Cortex of kidney (tissue), 1 donor: ENCODE measurements at places on chromosomes 6 and 20.

GRCh38 chr6:169232507-169232931 is 21.1 kb downstream of the THBS2 start:
- no peak for DNase-seq

DNA sequence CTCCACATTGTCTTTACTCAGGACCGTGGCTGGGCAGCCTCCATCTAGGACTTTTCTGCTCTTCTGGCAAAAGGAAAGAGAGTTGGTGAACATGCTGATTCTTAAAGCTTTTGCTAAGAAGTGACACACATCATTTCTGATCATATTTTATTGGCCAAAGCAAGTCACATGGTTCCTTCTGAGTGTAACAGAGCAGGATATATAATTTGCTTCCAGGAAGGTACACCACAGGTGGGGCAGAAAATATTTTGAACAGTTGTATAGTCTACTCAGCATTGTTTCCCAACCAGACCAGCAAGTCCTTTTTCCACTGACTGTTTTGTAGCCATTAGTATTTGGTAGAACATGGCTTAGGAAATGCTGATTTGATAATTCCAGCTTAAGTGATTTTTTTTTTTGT is 73.5 kb downstream of the AKAP7 start:
- DNase-seq, result no peak

- DNase-seq, result no peak
These were observed 7.3 kb downstream of the STK38 start for GRCh38 chr6:36539814-36540568.

GRCh38 chr6:108961985-108962384 is 113.8 kb downstream of the ARMC2 start:
- DNase-seq, result no peak

GRCh38 chr6:119379809-119380208 is 30.2 kb upstream of the MAN1A1 start:
- no peak for DNase-seq

DNA sequence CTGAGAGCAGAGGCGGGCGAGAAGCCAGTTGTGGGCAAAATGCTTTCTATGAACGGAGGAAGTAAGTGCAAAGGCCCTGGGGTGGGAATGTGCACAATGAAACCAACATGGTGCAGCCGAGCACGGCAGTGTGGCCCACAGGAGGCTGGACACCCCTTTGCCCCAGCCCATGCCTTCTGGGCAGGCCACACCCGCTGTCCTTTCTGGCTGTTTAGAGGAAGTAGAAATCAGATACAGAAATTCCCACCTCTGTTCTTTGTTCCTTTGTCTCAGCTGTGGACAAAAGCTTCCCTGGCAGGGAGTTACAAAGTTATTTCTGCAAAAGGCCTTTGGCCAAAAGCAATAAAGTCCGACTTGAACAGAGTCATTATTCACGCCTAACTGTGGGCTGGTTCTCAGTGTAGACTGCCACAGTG is 11.9 kb downstream of the SULF2 start:
- DNase-seq, result no peak

GRCh38 chr6:15501826-15502445 is 160.9 kb downstream of the DTNBP1 start:
- DNase-seq, result no peak

GRCh38 chr20:42074944-42075343 is 456.8 kb upstream of the CHD6 start:
- no peak for DNase-seq

DNA sequence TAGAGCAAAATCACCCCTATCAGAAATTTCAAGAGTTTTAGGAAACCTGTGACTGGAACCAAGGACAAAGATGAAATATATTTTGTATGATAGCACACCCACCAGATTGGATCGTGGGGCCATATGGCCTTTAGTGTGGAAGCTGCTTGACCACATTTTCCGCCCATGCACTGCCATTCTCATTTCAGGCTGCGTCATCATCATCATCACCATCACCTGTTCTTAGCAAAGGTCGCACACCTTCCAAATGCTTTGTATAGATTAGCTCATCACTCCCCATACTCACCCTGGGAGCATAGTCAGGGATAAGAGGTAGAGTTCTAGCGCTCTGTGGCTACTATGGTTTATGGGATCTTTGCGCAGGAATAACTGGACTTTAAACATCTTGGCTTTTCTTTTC is 185.7 kb downstream of the MTHFD1L start:
- no peak for DNase-seq

DNA sequence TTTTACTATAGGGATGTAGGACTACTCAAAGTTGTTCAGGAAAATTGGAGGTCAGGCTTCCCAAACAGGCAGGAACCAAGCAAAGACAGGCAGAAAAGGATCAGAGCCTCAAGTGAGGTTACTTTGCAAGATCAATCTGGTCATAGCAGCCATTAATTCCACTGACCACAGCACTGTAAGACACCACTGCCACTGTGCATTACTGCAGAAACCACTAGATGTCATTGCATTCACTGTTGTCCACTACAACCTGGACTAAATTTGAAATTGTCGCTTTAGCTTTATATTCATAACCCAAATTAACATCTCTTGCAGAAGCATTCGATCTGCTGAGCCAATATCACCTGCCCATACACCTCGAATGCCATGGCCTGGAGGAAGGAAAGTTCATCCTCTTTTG is 126.9 kb upstream of the UFL1 start:
- no peak for DNase-seq

DNA sequence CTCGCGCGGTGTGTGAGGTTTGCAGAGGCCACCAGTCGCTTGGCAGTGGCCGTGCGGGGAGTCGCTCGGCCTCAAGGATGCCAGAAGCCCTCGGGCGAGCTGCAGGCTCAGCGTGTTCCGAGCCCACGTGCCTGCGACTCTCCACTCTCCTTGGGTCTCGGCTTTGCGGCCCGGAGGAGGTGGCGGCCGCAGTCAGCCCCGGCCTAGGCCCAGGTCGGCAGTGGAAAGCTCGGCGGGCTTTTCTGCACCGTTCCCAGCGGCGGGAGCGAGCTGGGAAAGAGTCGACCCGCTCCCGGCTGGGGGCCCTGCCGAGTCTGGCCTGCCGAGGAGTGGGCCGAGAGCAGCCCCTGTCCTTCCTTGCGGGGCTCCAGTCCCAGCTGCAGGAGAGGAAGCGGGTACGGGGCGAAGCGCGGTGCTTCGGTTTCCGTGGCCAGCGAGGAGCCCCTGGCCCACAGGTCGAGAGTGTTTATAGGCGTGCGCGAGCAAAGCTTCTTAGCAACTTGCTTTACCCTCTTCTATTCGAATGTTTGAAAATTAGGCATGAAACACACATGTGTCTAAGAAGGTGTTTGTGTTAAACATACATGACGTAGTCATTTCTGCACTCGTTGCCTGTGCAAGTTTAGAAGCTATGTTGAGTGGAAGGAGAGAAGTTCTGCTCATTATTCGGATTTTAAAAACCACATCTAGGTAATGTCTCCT is 5.6 kb downstream of the FOXC1 start:
- DNase-seq, result no peak

DNA sequence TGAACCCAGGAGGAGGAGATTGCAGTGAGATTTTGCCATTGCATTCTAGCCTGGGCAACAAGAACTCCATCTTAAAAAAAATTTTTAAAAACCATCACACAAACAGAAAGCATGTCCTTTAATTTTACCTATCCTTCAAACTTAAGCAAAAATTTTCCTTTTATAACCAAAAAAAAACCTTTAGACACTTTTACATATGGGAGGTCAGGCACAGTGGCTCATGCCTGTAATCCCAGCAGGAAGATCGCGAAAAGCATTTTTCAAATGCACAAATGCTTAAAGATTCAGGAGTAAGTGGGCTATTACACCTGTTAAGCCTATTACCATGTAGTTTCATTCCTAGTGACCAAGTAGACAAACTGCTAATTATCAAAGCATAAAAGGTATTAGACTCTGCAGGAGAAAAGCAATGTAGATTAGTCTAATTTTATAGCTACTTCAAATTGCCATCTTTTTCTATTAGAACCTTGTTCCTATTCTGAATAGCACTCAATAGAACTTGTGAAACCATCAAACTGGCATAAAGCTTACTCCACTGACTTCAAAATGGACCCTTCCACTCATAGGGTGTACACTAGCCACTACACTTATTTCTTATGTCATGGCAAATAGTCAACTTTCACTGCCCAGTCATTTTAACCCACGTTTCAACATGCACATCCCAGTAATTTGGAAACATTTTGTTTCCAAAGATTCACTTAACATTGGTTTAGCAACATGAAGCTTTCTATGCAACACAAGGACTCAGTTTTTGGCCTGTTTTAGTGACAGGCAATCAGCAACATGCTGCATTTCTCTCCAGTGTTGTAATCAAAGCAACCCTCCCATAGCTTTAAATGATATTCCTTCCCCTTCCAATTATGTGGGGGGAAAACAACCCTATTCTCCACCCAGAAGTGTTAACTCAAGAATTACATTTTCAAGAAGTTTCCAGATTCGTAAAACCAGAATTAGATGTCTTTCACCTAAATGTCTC is 4.0 kb downstream of the EEF1A1 start:
- no peak for DNase-seq

DNA sequence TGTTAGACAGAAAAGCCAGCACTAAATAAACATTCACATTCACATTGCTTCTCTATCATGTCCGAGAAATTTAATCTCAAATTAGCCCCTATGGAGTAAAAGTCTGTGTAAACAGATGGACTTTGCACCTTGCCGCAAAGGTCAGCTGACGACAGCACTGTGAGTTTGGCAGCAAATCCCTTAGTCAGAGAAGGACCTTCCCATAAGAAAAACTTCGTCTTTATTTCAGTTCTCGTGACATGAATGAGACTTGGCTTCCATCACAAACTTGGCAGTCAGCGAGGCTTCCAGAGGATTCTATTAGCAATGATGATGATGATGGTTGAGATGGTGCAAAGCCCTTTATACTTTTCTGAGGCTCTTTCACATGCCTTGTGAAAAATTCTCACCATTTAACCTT is 133.7 kb upstream of the IFNGR1 start:
- no peak for DNase-seq

GRCh38 chr20:8265588-8265987 is 133.5 kb downstream of the PLCB1 start:
- DNase-seq, result no peak

- DNase-seq, result no peak
These were observed 14.2 kb downstream of the ITCH start for GRCh38 chr20:34377072-34377847.

GRCh38 chr6:169048865-169049205 is 204.8 kb downstream of the THBS2 start:
- DNase-seq, result no peak

DNA sequence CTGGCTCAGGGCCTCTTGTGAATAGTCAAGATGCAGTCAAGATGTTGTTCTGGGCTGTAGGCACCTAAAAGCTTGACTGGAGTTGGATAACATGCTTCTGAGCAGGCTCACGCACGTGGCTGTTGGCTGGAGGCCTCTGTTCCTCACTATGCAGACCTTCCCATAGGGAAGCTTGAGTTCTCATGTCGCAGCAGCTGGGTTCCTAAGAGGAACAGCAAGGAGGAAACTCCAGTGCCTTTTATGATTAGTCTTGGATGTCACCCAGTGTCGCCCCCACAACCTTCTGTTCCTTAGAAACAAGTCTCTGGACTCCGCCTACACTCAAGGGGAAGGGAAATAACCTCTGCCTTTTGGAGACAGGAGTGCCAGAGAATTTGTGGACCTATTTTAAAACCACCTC is 210.7 kb downstream of the BCAS1 start:
- DNase-seq, result no peak
